ENCODE measurements at places on chromosomes 2 and 18.

- no peak for DNase-seq
Measured at GRCh38 chr2:75587954-75588587, 27.3 kb upstream of the EVA1A start.

- no peak for DNase-seq
Measured at GRCh38 chr18:78642296-78642951, 337.2 kb upstream of the SALL3 start.

GRCh38 chr2:109124982-109125592 is 3.9 kb upstream of the SH3RF3 start:
- DNase-seq: no peak

DNA sequence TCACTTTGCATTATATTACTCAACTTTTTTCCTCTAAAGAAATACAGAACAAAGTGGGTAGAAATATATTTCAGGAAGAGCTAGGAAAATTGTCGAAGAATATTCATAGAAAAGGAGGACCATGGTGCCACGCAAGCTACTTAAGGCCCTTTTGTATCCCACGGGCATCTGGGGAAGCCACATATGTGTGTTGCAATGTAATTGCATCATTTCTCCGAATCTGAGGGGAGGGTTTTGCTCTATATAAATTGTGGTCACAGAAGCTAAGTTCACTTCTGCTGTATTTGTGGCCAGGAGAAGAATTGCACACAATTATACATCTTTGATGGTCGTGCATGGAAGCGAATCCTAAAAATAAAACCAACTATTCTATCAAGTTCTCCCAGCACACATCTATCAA is 360.3 kb downstream of the IRS1 start:
- DNase-seq: peak; percentile 27

DNA sequence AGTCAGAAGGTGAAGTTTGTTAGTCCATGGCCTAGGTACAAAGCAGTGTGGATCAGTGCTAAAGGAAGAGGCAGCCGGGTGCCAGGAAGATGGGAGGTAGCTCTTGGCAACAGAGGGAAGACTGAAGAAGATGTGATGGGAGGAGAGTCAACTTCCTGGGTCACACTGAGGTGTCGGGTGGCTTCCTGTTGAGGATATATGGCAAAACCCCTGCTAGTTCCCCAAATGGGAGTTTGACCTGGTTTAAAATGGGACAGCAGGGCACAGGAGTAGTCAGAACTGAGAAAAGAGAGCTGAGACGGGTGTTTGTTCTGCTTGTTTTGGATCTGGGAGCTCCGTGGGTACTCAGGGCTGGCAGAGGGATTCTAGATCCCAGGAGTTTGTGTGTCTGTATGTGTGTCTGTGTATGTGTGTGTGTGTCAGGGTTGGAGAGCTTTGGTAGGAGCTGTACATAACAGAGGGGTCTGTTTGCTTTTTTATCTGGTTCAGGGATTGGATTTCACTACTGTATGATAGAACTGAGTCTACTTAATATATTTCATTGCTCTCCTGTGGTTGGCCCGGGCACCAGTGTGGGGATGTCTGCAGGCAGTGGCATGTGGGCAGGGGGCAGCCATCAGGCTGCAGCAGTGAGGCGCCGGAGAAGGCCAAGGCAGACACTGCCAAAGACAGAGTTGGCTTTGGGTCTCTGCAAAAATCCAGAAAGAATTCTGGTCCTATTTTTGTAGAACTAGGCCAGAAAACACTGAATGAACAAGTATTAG is 17.1 kb downstream of the MXD1 start:
- DNase-seq: no peak

GRCh38 chr2:54088191-54088634 is 27.2 kb upstream of the ACYP2 start:
- no peak for DNase-seq

DNA sequence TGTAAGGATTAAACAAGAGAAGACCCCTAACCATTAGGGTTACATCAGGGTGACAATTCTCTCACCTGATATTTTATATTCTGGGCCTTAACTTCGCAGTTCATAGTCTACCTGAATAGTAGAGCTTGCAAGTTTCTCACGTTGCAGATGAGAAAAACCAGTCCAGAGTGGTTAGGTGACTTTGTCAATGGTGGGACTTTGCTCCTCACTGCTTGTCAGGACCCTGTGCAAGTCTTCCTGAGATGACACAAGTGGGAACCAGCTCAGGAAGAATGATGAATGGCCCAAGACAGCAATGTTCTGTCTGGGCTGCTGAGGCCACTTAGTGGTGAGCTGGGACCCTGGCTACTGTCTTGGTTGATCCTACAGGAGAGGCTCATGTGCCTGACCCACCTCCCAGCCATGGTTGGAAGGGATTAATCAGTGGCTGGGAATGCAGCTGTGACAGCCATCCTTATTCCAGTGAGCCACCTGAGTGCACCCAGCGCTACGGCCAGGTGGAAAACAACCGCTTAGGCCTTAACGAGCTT is 16.9 kb downstream of the LGALSL start:
- no peak for DNase-seq

- DNase-seq: no peak
Measured at GRCh38 chr2:147405651-147406050, 439.2 kb upstream of the ACVR2A start.

DNA sequence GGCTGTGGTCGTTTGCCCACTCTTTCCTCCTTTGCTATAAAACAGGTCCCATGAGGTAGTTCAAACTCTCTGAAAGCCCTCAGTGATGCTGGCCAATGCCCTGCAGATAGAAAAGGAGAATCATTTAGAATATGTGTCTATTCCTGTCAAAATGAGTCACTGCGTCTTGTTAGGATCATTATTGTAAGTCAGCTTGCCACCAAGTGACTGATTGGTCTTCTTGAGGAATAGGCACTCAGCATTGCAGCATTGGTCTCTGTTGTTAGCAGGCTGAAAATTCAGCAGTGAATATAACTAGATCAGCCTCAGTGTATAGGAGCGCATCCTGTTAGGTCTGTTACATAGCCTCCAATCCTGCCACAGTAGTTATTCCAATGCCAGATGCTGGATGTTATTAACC is 28.9 kb downstream of the PRKRA start:
- no peak for DNase-seq

DNA sequence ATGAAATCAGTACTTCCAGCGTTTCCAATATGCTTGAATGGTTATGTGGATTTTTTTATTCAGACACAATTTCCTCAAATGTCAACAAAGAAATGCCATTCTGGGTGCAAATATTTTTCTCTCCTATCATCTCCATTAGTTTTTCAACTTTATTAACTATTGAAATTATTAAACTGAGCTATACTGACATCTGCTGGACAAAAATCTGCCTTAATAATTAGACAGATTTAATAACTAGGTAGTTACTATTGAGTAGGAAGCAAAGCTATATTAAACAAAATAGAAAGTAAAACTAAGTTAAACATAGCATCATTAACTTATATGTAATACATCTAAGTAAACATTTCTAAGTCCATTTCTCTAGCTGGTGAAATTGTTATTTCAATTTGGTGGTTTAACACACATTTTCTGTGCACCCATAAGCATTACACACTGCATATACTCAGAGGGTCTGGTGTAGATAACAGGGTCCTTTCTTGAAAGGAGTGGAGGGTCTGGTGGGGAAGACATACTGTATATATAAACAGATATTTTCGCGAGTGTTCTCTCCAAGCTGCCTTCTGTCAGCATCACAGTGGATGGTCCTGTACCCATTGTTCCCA is 77.0 kb downstream of the LANCL1 start:
- DNase-seq: peak; percentile 73

GRCh38 chr18:12975488-12975887 is 15.7 kb upstream of the CEP192 start:
- no peak for DNase-seq

DNA sequence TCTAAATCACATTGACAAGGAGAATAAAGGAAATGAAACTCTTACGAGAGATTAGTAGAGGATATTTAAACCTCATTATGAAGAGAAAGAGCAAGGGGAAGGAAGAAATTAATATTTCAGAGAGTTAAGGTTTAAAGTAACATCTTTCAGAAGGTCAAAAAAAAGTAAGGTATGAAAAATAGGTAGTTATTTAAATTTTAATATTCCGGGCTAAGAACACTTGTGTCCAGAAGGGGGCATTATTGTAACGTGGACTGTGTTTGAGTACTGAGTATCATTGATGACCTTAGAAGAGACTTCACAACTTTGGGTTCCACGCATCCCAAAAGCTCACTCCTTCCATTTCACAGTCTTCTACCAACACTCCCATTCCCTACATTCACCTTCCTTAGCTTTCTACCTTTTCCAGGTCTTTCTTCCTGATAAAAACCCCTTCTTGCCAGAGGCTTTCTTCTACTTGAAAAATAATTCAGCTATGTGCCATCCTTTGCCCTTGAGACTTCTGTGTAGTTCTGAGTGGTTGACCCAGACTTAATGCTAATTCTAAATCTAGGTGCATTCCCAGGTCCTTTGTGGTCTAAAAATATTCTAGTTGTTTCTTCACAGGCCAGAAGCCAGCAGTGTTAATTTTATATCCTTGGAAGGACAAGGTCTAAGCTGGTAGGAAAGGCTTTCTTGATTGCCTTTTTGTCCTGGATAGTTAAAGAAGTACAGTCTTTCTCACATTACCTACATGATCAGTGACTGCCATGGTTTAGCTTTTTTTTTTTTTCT is 16.5 kb downstream of the DYNC1I2 start:
- peak; percentile 69 for DNase-seq

GRCh38 chr18:23596183-23596582 is 9.9 kb upstream of the NPC1 start:
- no peak for DNase-seq

GRCh38 chr2:186590759-186591505 is 1.1 kb downstream of the ITGAV start:
- peak; percentile 64 for DNase-seq

DNA sequence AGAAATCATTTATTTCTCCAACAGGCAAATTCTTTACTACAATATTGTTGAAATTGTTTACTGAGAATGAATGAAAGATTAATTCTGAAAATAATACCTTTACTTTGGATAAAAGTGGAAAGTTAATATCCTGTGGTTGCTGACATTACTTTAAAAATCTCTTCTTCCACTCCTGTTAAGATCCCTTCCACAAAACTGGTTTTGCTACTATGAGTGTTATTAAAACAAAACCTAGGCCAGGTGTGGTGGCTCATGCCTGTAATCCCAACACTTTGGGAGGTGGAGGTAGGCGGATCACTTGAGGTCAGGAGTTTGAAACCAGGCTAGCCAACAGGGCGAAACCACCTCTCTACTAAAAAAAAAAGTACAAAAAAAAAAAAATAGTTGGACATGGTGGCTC is 123.9 kb upstream of the CCDC150 start:
- DNase-seq: no peak

GRCh38 chr2:981258-981657 is 30.6 kb downstream of the SNTG2 start:
- no peak for DNase-seq

DNA sequence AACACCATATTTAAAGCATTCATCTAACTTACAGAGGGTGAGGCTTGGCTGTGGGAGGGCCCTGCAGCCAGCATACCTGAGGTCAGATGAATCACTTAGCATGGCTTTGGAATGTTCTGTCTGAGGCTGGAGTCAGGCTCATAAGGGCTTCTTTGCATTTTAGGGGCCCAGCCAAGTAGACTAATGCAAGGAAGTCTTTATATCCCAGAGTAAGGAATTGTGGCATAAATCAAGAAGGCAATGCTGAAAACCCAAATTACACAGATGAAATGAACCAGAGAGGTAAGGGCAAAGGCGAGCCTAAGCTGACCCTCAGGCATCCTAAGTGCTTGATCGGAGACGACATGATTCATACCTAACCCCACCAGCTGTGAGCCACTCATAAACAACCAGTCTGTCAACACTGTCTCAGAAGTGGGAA is 383.6 kb downstream of the DCC start:
- DNase-seq: no peak

- DNase-seq: no peak
Measured at GRCh38 chr2:132268977-132269523, 107.3 kb upstream of the ANKRD30BL start.

All from NAMALWA (cell line).